Hematopoietic multipotent progenitor cell treated with erythropoietin and hydrocortisone succinate and interleukin-3 and kit ligand, for 17 days (in vitro differentiated cells): ENCODE measurements at places on chromosomes 7 and 10.

DNA sequence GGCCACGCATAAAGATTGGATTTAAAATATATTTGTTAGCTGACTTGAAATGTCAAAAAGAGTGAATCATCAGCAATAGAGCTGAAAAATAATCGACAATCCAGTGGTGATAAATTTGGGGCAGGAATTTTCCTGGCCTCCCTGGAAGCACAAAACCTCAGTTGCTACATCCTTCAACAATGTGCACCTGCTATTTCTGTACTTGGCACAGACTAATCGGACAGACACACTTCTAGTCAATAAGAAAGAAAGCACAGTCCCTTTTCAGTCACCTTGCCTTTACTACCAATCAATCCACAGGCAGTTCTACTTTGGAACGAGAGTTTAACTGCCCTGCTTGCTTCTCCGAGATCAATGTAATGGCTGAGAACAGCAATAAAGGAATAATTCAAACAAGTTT lies 96.7 kb upstream of the NOBOX start:
- no peak for DNase-seq

GRCh38 chr10:110009736-110010475 lies 2.1 kb downstream of the ADD3 start:
- DNase-seq = peak; percentile 20

DNA sequence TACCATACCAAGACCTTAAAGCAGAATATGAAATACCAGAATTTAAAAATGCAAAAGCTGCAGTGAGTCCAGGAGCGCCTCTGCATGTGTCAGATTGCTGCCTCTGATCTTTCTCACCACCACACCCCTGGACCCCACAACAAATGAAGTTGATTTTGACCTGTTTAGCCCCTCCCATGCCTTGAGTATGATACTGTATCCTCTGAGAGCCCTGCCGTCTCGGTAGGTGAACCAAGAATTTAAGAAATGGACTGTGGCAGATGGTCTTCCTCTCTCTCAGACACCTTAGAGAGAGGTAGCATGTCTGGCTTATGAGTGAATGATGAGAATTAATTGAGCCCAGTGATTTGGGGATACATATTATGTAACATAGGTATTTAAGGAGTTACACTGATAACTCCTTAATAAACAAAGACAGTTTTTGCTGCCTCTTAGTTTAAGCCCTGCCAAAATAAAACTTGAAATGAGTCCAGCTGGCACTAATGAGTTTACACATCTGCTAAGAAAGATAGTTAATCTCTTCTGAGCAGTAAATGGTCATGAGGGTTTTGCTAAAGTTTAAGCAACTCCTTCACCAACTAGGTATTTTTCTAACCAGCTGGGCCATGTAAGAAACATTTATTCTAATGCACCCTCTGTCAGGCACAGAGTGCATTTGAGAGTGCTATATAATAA lies 4.5 kb upstream of the TFPI2 start:
- peak; percentile 52 for DNase-seq

DNA sequence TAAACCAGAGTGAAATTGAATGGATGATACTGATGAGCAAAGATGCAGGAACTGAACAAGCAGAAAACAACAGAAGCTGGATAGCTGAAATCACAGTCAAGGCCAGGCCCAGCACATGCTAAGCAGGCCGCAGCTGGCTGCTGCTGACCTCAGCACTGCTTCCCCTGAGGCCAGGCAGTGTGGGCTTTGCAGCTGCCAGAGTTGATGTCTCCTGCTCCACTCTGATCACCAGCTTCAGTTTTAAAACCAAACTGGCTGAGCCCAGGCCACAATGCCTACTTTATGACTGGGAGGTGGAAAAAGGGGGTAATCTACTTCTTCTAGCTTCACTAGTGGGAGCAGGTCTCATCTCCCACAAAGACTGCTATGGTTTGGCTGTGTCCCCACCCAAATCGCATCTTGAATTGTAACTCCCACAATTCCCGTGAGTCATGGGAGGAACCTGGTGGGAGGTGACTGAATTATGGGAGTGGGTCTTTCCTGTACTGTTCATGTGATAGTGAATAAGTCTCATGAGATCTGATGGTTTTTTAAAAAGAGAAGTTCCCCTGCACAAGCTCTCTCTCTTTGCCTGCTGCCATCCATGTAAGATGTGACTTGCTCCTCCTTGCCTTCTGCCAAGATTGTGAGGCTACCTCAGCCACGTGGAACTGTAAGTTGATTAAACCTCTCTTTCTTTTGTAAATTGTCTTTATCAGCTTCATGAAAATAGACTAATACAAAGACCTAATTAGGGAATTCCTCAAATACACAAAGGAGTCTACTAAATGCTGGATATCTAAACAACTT lies 136.4 kb upstream of the ITGB1 start:
- DNase-seq = no peak

DNA sequence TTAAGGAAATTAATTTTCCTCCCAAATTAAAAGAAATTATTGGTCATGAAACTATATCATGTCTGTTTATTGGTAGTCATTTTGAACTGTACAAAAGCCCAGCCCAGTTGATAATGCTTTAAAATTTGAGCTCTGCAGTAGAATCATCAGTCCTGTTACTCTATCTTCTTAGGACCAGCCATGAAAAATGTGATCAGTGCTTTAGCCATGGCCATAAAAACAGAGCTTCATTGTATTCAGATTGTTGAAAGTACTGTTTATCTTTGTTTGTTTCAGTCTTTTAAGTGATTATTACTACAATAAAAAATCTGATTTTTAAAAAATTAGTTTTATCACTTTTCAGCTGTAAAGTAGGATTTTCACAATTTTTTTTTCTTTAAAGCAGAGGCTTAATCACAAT lies 13.7 kb upstream of the TFAM start:
- no peak for DNase-seq

DNA sequence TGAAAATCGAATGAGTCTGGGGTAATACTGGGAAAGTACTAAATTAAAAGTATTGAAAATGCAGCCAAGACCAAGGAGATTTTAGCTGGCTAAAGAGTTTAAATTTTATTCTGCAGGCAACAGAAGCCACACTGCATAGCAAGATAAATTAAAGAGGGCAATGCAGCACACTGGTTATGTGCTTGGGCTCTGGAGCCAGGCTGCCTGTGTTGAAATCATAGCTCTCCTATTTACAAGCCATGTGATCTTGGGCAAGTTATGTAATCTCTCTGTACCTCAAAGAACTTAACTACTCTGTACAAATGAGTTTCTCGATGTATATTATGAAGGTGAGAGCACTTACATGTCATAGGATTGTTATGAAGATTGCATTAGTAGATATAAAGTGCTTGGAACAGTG lies 9.9 kb downstream of the SLC25A13 start:
- DNase-seq = no peak

GRCh38 chr10:14489522-14490177 lies 158.9 kb upstream of the FRMD4A start:
- DNase-seq = no peak

- no peak for DNase-seq
Observed at GRCh38 chr7:45073786-45074527, 14.8 kb downstream of the NACAD start.

- no peak for DNase-seq
Observed at GRCh38 chr10:131949041-131949862, 32.5 kb downstream of the BNIP3 start.

GRCh38 chr10:6083523-6084475 lies 5.0 kb upstream of the RBM17 start:
- DNase-seq = no peak

GRCh38 chr10:45447416-45447815 lies 73.4 kb downstream of the ALOX5 start:
- DNase-seq = no peak

DNA sequence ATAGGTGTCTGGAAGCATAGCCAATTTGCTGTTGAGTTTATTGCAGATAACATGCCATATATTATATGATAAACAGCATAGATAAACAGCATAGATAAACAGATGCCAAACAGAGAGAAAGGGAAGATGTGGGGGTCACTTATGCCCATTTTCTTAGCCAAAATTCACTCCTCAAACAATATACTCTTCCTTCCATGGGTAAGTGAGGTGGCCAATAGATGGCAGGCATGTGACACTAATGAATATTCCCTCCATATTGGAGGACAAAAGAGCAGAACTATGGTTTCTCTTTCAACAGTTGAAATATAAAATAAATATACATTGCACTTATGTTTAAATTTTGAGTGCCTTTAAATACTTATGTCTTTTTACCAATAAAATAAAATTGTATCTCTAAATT lies 1212.8 kb downstream of the REEP3 start:
- no peak for DNase-seq

- no peak for DNase-seq
Observed at GRCh38 chr7:107208024-107208521, 39.3 kb downstream of the HBP1 start.

GRCh38 chr7:67590649-67591048 lies 594.0 kb downstream of the TYW1 start:
- no peak for DNase-seq

DNA sequence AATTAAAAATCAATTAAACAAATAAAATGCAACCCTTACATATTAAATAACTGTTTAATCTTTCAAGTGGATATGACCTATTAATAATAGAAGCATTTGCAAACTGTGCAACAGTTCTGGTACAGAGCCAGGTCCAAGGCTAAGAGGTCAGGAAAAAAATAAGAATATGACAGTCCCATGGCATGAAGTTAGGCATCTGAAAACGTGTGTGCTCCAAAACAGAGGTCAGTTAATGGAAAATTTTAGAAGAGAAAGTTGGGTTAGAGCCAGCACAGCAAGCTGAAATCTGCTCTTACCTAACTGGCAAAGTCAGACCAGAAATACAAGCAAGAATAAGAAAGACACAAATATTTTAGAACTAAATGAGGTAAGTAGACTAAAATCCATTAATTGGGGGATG lies 757.7 kb downstream of the GRM8 start:
- DNase-seq = no peak

- no peak for DNase-seq
Observed at GRCh38 chr10:47209466-47209865, 90.5 kb upstream of the GDF10 start.

- DNase-seq = no peak
Observed at GRCh38 chr7:149851449-149851848, 13.3 kb downstream of the ZNF862 start.

- DNase-seq = no peak
Observed at GRCh38 chr10:130025811-130026485, 61.9 kb upstream of the EBF3 start.

GRCh38 chr10:36516281-36516680 lies 609.1 kb upstream of the ANKRD30A start:
- DNase-seq = no peak

DNA sequence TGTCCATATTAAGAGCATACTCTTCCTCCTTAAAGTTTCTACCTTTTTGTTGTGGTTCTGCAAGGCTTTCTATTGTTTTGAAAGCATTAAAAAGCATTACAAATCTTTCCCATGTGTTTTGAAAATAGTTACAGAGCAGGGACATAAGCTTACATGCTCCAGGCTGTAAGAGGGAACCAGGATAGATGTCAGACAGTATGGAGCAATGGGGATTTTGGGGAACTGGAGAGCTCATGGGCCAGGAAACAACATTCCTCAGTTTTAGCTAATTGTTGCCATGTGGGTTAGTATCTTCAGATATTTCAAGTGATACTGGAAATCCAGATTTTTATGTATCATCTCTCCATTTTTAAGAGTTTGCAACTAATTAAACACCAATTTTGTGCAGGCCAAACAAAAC lies 3.5 kb downstream of the MDFIC start:
- DNase-seq = no peak

- no peak for DNase-seq
Observed at GRCh38 chr10:104021246-104021645, 54.3 kb downstream of the SLK start.

GRCh38 chr10:77283326-77283725 lies 354.3 kb downstream of the KCNMA1 start:
- no peak for DNase-seq

DNA sequence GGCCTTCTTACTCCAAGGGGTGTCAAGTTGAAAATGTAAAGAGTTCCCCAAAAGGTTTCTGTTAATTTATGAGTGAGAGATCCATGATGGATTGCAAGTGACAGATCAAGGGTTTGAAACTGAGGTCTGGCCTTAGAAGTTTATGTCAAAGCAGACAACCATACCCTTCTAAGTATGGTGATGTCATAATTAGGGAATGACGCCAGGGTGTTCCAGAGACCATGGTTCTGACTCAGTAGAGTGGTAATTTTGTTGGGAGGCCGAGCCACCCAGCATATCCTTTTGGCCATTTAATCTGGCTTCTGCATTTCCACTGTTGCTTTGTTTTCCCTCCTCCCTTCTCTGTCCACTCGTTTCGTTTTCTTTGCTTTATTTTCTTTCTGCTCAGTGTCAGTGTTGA lies 2.7 kb downstream of the TRUB1 start:
- no peak for DNase-seq

DNA sequence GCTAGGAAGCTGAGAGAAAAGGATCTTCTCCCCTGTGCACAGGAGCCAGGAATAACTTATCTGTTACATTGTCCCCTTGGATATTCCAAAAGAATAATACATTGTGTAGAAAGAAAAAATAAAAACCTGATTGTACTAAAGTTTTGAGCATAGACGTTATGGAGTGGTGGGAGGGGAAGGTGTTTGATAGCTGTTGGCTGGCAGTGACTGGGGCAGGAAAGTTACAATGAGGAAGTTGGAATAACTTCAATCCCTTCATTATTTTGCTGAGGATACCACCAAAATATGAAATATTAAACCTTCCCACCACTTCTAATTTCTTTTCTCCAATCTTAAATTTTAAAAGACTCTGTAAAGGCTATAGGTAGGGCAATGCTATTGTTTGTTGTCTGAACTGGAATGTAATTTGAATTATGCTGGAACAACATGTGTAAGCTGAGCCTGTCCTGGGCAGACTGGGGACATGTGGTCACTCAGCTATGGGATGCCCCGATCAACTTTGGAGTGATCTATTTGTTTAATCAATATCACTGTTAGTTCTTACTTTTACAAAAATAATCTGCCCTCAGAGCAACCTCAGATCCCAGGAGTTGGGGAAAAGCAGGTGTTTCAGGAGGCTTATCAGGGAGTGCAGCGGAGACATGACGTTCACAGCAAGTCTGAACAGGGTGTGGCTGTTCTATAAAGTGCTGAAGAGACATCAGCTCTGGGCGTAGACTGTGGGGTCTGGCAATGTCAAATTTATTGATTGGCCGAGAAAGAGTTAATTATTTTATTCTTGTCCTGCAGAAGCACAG lies 20.8 kb downstream of the CYP3A43 start:
- DNase-seq = peak; percentile 41

DNA sequence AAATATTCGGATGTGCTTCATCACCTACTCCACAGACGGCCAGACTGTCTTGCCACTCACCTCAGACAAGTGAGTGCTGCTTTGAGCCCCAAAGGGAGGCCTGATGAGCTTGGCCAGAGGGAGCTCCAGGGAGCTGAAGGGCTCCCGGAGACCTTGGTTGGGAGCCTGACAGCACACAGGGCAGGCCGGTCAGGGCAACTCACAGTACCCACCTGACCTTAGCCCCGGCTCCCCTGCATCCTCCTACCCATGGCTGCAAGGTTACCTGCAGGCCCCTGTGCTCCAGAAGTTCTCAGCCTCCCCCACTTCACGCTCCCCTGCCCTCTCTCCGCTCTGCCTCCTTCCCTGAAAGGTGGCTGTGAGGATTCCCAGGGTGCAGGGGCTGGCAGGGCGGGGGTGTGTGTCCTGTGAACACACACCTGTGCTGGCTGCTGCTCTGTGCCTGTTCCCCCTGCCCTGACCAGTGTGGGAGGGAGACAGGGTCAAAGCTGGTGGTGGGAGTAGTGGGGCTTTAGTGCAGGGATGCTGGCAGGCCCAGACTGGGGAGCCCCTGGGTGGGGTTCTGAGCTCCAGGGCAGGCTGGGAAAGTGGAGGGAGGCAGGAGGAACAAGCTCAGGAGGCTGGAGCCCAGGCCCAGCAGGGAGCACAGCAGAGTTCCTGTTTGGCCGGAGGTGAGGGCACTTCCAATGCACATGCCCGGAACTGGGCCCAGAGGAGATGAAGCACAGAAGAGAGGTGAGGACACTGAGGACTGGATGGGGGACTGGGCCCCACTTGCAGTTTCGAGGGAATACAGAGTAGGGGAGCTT lies 7.2 kb downstream of the ANTXRL start:
- no peak for DNase-seq
